ENCODE measurements at places on chromosomes 2 and 18.

- H3K27me3 ChIP-seq: peaks cover 7% of the 10 kb centered on the region
- H3K4me3 ChIP-seq: no peak overlapping the region
- H3K36me3 ChIP-seq: no peaks in the 10 kb centered on the region
These were observed 248.5 kb downstream of the ZNF516 start for GRCh38 chr18:76246590-76246989.

- peaks cover 13% of the 10 kb centered on the region for H3K4me1 ChIP-seq
- H3K4me3 ChIP-seq: no peak overlapping the region
- no peak for DNase-seq
- H3K27ac ChIP-seq: no peak overlapping the region
- H3K36me3 ChIP-seq: no peaks in the 10 kb centered on the region
These were observed 9.5 kb downstream of the AQP12A start for GRCh38 chr2:240701091-240701735.

GRCh38 chr18:9900699-9901098 lies 13.1 kb upstream of the VAPA start:
- no peak overlapping the region for H3K4me3 ChIP-seq
- H3K27me3 ChIP-seq: peaks cover 3% of the 10 kb centered on the region
- H3K4me1 ChIP-seq: peaks cover 23% of the 10 kb centered on the region
- DNase-seq: no peak
- no peaks in the 10 kb centered on the region for H3K36me3 ChIP-seq

DNA sequence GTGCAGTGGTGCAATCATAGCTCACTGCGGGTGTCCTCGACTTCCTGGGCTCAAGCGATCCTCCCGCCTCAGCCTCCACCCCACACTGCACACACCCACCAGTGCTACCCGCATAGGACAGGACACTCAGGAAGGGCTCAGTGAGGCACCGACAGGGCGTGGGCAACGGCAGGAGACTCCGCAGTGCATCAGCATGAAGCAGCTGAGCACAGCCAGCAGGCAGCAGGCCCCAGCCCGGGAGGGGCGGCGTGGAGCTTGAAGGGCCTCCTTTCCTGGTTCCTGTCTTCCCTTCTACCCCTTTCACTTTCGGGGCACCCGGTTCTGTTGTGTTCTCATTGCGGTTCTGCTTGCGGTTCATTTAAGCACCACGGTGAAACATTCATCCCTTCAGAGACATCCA lies 89.8 kb downstream of the ZNF516 start:
- DNase-seq: no peak
- no peak overlapping the region for H3K27ac ChIP-seq
- H3K27me3 ChIP-seq: no peaks in the 10 kb centered on the region
- H3K4me1 ChIP-seq: peaks cover 19% of the 10 kb centered on the region

GRCh38 chr2:195447323-195447975 lies 209.6 kb upstream of the SLC39A10 start:
- peaks cover 5% of the 10 kb centered on the region for H3K4me1 ChIP-seq
- no peaks in the 10 kb centered on the region for H3K27me3 ChIP-seq
- H3K36me3 ChIP-seq: peaks cover 5% of the 10 kb centered on the region
- H3K27ac ChIP-seq: no peak overlapping the region

- no peak overlapping the region for H3K4me3 ChIP-seq
- no peak for DNase-seq
- H3K36me3 ChIP-seq: peaks cover 9% of the 10 kb centered on the region
- H3K4me1 ChIP-seq: peaks cover 47% of the 10 kb centered on the region
These were observed 70.3 kb upstream of the CTLA4 start for GRCh38 chr2:203797276-203797675.
